Activated T-cell treated with anti-CD3 and anti-CD28 coated beads, Interleukin-2, amount 50 U/mL, for 1 hour (primary cell): ENCODE measurements at places on chromosomes 3 and 15.

GRCh38 chr3:67529337-67529736 lies 125.1 kb downstream of the SUCLG2 start:
- no peak for DNase-seq

GRCh38 chr15:98878862-98879261 lies 128.7 kb downstream of the PGPEP1L start:
- DNase-seq, result no peak

GRCh38 chr3:188573291-188573940 lies 419.5 kb downstream of the LPP start:
- DNase-seq, result no peak

- no peak for DNase-seq
Measured at GRCh38 chr3:124557433-124558232, 172.6 kb upstream of the UMPS start.

- peak; percentile 51 for DNase-seq
Measured at GRCh38 chr15:41501931-41502794, 8.5 kb downstream of the ITPKA start.

- no peak for DNase-seq
Measured at GRCh38 chr3:104596551-104596950, 770.2 kb upstream of the ALCAM start.

GRCh38 chr3:53555068-53555588 lies 60.7 kb downstream of the CACNA1D start:
- no peak for DNase-seq

DNA sequence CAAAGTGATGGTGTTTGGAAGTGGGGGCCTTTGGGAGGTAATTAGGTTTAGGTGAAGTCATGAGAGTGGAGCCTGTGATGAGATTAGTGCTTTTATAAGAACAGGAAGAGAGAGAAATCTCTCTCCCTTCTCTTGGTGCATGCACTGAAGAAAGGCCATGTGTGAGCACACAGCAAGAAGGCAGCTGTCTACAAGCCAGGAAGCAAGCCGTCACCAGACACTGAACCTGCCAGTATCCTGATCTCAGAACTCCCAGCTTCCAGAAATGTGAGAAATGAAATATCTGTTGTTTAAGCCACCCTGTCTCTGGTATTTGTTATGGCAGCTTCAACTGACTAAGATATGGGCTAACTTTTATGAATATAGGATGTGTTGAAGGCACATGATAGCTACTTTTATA lies 72.6 kb downstream of the REC114 start:
- DNase-seq, result no peak

- no peak for DNase-seq
Measured at GRCh38 chr3:152148579-152148978, 120.2 kb upstream of the MBNL1 start.

DNA sequence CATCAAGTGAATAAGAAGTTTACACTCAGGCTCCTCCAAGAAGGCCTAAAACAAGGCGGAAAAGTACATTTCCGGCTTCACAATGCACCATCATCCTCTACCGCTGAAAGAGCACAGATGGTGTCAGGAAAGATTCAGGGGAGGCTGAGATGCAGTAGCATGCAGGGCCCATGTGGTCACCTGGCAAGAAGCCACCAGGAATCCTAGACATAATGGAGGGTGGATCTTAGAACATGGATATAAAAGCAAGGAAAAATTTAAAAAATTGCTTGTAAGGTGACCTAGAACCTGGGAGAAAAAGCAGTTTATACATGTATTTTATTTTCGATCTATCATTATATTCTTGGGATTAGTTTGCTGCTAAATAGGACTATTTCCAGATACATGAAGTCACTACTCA lies 21.9 kb upstream of the OTOL1 start:
- no peak for DNase-seq

DNA sequence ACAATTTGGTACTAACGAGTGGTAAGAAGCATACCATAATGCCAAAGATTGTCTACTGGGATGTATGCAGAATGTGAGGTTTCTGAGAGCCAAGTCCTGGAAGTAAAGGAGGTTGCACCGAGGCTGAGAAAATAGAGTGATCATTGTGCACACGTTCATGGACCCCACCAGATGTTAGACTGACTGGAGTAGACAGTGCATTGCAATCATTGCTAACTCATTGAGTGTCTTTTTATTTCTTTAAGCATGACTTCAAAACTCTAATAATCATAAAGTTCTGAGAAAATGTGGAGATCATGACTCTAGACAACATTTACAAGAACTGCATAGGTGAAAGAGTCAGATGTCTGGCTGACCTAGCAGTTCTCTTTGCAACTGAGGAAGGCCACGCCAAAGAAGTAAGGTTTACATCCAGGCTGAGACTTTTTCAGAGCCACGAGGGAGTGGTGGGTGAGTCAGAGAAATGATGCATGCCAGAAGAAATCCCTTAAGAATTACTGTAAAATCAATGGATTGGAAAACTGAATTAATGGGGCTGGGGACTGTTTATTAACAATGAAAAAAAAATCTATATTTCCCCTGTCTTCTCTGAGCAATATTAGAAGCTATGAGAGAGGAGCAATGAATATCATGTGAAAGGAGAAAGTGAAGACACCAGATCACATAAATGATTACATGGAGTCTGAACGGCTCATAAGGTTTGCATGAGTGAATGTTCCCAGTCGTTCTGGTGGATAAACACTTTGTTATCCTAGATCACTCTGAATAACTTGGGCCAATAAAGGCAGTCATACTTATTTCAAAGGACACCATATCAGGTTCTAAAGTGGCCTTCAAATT lies 76.0 kb upstream of the SLC25A26 start:
- DNase-seq, result no peak

DNA sequence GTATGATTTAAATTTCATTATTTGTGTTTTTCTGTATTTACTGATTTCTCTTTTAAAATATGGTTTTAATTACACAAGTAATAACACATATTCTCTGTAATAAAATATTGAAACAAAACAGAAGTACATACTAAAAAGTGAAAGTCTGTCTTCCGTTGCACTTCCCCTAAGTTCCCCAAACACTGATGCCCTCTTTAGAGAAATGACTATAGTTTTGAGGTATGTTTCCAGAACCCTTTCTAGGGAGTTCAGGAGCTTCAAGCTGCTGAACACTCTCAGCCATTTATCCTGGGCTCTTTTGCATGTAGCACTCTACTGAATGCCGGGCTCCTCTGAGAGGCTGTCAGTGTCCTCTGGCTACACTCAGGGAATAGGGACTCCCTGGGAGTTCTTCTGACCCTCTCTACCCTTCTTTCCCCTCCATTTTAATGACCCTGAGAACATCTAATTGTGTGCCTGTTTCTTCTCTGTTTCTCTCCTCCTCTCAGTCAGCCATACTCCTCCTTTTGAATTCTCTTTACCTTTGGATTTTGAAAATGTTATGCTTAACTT lies 60.4 kb upstream of the KCNAB1 start:
- DNase-seq, result no peak

DNA sequence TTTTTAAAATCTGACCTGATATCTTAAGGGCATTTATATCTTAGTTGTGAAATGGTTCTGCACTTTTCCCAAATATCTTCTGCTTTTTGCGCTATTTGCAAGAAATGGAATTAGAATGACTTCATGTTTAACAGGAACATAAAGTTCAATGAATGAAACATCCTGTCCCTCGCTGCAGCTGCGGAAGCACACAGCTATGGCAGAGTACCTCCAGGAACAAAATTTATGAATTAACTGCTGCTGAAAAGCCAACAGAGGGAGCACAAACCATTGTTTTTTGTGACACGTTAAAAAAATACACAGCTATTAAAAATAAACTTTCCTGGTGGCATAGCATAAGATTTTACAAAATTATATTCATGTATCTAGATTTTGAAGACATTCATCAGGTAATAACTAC lies 404.4 kb upstream of the MDFIC2 start:
- no peak for DNase-seq

GRCh38 chr3:146313746-146314111 lies 62.8 kb upstream of the PLSCR4 start:
- DNase-seq, result no peak

DNA sequence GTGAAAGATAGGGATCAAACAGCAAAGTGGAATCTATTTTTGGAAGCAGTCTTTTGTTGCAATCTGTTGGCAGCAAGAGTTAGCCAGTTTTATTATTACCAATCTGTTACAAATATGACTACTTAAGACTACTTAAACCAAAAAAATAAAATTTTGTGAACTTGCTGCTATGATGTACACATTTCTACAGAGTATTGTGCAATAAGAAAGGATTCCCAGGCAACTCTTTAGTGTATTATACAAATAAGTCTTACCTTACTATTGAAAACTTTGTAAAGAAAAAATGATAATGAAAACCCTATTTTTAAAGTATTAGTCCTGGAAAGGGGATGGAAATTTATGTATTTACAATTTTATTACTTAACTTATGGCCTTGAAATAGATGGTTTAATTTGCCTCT lies 44.7 kb downstream of the CADM2 start:
- no peak for DNase-seq

GRCh38 chr3:41304593-41304992 lies 105.3 kb downstream of the CTNNB1 start:
- DNase-seq, result no peak

DNA sequence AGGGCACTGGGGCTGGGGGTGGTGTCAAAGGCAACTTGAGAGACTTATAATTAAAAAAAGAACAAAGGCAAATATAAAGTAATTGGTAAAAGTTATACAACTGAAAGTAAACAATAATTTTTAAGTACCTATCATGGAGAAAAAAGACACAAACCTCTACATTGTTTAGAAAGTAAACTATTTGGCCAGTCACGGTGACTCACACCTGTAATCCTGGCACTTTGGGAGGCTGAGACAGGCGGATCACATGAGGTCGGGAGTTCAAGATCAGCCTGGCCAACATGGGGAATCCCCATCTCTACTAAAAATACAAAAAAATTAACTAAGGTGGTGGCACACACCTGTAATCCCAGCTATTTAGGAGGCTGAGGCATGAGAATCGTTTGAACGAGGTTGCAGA lies 25.8 kb downstream of the RPSA start:
- DNase-seq, result no peak

- DNase-seq, result no peak
Measured at GRCh38 chr3:154730186-154730585, 300.2 kb upstream of the GPR149 start.

DNA sequence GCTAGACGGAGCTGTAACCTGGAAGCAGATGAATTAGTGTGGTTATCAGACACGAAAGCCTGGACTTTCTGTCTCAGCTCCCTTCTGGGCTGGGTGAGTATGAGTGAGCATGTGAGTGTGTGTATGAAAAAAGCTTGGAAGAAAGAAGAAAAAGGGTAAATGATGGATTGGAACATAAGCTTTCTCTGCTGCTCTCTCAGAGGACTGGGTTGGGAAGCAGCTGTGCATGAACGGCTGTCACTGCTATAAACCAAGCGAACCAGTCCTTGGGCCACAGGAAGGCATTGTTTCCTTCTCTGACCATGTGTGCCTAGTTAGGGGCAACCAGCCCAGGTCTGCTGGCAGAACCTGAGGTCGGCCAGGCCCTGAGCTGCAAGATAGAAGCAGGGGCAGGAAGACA lies 37.0 kb downstream of the UMPS start:
- DNase-seq, result no peak

DNA sequence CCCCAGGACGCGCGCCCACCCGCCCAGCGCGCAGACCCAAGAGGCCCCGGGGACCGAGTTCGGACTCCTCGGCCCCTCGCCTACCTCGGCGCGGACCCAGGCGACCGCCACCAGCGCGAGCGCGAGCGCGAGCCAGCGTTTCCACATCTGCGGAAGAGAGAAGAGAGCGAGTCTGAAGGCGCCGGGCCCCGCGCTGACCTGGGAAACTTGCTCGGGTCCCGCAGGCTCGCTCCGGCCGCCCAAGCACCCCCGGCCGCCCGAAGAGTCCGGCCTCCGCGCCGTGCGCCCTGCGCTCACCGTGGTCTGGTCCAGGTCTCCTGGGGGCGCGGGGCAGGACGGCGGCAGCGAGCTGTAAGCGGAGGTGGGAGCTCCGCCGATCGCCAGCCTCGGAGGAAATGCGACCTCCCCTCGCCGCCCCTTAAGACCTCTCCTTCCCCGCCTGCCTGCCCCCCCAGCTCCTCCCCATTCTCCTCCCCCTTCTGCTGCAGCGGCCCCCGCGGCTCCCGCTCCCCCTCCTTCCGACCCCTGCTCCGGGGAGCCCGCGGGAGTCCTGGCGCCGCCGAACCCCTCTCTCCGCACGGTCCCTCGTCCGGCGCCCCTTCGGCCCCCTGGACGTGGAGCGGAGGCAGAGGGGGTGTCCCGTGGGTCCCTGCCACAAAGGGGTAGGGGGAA lies at the start of gene FSTL1:
FSTL1 (minus strand) TSS at position 393 of the 672 bp plus-strand sequence; CDS start at position 147, 246 bp downstream.
- DNase-seq, result no peak

- no peak for DNase-seq
Measured at GRCh38 chr15:70376929-70377691, 279.4 kb upstream of the TLE3 start.

- no peak for DNase-seq
Measured at GRCh38 chr15:69377216-69377970, 36.8 kb upstream of the KIF23 start.

GRCh38 chr15:34161329-34161963 lies 48.5 kb downstream of the KATNBL1 start:
- no peak for DNase-seq

DNA sequence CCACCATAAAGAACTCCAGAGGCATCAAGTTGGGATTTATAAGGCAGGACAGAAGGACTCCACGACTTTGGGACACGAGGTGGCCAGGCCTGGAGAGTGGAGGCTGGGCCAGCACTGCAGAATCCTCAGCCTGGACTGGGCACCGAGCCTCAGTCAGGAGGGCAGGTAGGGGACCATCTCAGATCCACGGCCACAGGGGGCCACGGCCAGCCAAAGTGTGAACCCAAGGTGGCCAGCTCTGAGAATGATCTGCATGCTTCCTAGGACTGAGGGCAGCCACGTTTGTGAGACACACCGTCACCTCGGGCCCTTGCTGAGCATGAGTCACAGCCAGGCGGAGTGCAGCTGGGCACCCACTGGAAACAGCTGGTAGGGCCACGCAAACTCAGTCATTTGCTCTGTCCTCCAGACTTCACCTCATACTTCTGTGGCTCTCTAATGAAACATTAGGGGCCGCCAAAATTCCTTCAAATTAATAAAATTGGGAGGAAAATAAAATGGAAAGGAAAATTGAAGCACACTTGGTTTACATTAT lies 65.8 kb downstream of the CTNNB1 start:
- no peak for DNase-seq

DNA sequence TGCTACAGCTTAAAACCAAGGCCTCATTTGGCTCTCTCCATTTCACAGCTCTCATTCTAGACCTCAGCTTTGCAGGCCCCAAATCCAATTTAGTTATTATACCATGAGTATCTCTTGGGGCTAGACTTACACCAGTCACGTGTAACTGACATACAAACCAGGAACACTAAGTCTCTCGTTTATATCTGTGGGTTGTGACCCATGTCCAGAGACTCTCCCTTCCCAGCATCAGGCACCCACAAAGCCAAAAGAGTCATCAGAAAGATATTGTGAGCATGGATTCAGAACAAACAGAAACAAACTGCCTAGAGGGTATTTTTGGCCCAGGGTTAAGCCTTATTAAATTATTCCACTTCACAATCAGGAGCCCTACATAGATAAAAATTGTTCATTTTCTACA lies 5.6 kb upstream of the CCDC13 start:
- DNase-seq, result no peak

DNA sequence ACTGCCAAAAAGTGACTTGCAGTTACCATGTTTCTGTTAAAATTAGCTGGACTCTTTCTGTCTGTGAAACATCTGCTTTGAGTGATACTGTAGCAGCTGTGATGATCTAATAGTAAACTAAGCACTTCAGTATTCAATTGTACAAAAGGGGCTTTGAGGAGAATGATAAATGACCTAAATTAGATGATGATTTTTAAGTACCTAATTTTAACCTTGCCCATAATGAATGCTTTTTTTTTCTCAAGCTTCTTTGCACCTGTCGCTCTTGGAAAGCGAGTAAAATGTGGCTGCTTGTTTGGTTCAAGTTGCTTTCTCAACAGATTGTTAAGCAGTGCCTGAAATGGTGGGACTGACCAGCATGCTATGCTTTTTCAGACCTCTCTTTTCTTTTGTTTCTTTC lies 752.3 kb downstream of the EPHA3 start:
- DNase-seq, result no peak
